ENCODE measurements at places on chromosomes 5 and 9.

GRCh38 chr9:133733796-133734533 lies 4.2 kb downstream of the SARDH start:
- no peak for DNase-seq

- DNase-seq: no peak
These were observed 148.8 kb upstream of the TNPO1 start for GRCh38 chr5:72667708-72668107.

DNA sequence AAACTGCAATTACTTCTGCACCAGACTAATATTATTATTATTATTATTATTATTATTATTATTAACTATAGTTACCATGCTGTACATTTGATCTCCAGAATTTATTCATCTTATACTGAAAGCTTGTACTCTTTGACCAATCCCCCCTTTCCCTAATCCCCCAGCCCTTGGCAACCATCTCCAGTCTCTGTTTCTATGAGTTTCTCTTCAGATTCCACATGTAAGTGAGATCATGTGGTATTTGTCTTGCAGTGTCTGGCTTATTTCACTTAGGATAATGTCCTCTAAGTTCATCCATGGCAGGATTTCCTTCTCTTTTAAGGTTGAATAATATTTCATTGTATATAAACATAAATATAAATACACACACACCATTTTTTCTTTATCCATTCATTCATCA lies 287.0 kb upstream of the DAB2 start:
- no peak for DNase-seq

DNA sequence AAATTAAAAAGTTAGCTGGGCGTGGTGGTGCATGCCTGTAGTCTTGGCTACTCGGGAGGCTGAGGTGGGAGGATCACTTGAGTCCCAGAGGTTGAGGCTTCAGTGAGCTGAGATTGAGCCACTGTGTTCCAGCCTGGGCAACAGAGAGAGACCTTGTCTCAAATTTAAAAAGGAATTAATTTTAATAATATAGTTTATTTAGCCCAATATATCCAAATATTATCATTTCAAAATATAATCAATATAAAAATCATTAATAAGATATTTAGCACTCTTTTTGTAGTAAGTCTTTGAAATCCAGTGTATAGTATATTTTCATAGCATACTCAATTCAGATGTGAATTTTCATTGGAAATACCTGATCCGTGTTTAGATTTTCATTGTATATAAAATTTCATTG lies 43.2 kb upstream of the ORM1 start:
- no peak for DNase-seq

GRCh38 chr9:8713149-8713810 lies 913.7 kb upstream of the DMAC1 start:
- DNase-seq: no peak

GRCh38 chr9:76962732-76963131 lies 56.7 kb upstream of the FOXB2 start:
- no peak for DNase-seq

GRCh38 chr9:81902626-81903025 lies 25.6 kb upstream of the SPATA31D4 start:
- DNase-seq: no peak

- DNase-seq: no peak
These were observed 139.2 kb upstream of the SLC30A5 start for GRCh38 chr5:68954618-68954910.

DNA sequence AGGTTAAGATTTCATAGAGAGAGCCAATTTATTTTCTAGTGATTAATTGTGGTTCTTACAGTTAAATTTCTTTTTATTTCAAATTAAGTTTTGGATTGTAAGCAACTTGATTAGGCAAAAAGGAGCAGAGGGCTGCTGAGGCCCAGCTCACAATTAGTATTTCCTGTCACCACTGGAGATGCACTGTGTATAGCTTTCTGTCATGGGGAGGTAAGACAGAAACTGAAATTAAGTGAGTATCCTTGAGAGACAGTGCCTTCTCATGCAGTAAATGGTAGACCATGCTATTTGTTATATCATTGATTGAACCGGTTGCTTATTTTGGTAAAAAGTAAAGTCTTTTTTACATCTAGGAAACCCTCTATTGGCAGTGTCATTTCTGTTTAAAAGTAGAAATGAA lies 190.7 kb downstream of the CCDC171 start:
- DNase-seq: no peak

- no peak for DNase-seq
These were observed 152.5 kb downstream of the EFNA5 start for GRCh38 chr5:107518190-107518589.

GRCh38 chr5:170475294-170476000 lies 28.4 kb upstream of the KCNIP1 start:
- no peak for DNase-seq

- DNase-seq: no peak
These were observed 47.7 kb downstream of the CAMK4 start for GRCh38 chr5:111271885-111272284.

GRCh38 chr9:77769246-77769645 lies 121.1 kb upstream of the GNA14 start:
- no peak for DNase-seq

GRCh38 chr9:20604562-20604961 lies 17.7 kb downstream of the MLLT3 start:
- no peak for DNase-seq

GRCh38 chr5:60439552-60439951 lies 260.4 kb downstream of the DEPDC1B start:
- DNase-seq: no peak

DNA sequence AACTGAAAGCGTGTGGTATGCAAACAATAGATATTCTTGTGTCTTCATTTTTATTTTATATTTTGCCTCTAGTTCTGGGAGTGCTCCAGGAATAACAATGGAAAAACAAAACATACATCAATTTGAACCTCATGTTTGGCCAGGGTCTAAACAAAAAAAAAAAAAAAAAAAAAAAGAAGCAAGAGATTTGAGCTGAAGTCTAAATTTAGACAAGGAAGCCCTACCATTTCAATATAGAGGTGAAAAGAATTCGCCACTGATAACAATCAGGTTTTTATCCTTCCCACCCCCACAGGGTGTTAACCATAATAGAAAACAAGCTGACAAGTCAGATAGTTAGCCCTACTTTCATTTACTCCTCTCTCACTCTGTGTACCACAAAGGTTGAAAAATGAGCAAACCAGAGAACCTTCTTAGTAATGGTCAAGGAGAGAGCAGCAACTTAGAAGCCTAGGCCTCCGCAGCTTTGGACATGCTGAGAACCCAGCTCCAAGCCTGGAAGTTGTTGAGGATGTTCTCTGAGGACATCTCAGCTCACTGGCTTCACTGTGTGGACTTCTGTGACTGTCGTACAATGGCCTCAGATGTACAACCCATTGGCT lies 118.2 kb upstream of the HMHB1 start:
- DNase-seq: no peak

DNA sequence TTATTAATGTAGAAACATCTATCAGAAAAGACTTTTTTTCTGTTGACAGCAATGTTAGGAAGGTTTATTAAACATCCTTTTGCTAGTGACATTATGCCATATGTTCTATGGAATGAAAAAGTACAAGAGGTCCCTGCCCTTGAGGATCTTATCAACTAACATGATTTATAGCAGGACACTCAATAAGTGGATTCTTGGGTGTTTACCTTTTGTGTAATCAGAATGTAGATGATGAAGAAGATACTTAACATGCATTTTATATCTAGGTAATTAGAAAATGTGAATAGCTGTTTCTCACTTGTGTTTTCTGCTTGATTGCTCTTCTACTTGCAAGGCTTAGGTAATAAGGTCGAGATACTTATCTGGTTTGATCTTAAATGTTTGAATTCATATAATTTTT lies 4.9 kb downstream of the HMGCR start:
- no peak for DNase-seq

DNA sequence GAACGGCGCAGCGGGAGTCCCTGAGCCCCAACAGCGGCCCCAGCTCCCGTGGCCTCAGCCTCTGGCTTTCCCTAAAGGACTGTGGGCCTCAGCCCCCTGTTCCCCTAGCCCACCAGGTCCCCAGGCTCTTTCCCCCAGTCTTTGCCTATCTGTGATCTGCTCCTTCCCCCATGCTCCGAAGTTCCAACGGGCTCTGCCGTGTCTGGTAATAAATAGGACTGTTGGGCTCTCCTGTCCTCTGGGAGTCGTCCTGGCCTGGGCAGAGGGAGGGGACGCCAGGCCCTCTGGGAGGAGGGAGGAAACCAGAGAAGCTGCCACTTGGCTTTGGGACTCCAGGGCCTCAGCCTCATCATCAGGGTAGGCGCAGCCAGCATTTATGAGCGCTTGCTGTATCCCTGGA lies 28.1 kb downstream of the ADGRD2 start:
- no peak for DNase-seq

DNA sequence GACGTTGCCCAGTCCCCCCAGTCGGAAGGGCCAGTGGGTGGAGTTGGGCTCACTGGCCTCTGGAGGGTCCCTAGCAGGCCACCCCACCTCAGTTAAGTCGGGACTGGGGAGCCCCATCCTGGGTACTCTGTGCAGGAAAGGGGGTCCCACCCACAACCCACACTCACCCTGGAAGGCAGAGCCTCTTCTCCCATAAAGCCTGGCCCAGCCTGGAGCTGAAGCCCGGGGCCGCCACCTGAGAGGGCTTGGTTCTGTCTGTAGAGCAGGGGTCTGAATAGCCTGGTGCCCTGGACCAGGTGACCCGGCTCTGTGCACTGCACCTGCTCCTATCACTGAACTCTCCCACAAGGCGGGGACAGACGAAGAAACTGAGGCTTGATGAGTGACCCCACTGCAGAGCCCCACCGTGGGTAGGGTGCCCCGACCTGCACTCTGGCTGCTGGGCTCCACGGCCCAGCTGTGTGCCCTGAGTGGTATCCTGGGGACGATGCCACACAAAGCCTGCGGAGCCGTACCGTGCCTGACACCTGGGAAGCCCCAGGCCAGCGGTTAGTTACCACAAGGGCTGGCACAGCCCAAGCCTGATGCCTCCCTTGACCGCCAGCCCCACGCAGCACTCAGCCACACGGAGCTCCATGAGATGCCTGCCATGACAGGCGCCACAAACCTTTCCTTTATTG lies 7.3 kb downstream of the PTGES2 start:
- DNase-seq: no peak

GRCh38 chr5:64213011-64213410 lies 47.4 kb downstream of the RNF180 start:
- no peak for DNase-seq

DNA sequence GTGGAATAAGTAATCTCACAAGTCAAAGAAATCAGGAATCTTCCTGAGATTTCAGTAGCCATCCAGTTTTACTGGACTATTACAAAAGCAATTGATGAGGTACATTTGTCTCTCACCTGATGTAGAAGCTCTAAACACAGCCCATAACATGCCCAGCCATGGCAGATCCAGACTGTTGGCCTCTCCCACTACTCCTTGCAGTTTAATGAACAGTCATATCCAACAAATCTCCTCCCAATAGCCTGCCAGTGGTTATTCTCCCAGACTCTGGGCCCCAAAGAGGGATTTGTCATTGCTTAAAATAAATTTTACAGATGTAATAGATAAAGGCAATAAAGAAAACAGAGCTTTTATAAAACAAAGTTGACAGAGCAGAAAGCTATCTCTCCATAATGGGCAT lies 80.8 kb downstream of the ZNF608 start:
- no peak for DNase-seq

DNA sequence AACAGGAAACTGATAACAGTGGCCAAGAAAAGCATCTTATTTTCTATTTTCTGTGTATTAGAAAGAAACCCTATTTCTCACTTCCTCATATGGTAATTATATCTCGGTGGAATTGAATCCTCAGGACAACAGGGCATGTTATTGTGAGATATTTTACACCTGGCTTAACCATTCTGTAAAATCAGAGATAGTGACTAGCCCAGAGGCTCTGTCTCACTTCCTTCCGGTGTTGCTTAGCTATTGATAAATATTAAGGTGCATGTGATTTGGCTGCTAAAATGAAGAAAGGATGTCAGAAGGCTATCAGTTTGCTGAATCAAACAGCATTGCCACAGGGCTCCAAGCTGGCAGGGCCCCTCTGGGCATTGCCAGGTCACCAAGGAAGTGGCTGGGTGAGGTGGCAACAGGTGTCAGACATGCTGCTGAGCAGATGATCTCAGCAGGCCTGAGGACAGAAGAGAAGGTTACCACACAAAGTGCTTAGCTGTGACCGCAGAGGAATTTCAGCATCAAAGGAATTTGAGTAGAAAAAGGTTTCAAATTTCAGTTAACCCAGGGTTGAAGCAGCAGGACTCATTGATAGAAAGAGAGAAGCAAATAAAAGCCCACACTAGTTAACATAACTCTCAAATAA lies 330.7 kb downstream of the PDE4D start:
- DNase-seq: peak; percentile 15

- no peak for DNase-seq
These were observed 1107.8 kb upstream of the SEMA6A start for GRCh38 chr5:117682416-117682815.

GRCh38 chr5:156329171-156329611 lies 2.2 kb downstream of the SGCD start:
- DNase-seq: no peak

DNA sequence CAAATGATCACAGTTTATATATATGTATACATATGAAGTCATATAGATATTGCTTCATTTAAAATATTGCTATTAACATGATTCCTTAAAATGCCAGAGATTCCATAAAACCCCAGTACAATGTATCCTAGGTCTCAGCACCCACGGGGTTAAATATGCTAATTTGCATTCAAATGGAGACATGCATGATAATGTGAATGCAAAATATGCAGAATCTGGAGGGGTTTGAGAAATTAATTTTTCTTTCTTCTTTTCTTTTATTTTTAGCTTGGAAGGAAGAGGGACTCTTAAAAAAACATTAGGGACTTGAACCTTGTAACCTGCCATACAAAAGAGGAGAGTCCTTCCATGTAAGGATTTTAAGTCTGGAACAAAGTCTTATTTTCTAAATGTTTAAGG lies 211.9 kb downstream of the MEF2C start:
- no peak for DNase-seq

- peak; percentile 11 for DNase-seq
These were observed 80.1 kb upstream of the DMAC1 start for GRCh38 chr9:7879551-7880245.

- DNase-seq: no peak
These were observed 57.9 kb upstream of the IER5L start for GRCh38 chr9:129235931-129236331.

- no peak for DNase-seq
These were observed 107.0 kb upstream of the NUDT12 start for GRCh38 chr5:103669615-103670014.

DNA sequence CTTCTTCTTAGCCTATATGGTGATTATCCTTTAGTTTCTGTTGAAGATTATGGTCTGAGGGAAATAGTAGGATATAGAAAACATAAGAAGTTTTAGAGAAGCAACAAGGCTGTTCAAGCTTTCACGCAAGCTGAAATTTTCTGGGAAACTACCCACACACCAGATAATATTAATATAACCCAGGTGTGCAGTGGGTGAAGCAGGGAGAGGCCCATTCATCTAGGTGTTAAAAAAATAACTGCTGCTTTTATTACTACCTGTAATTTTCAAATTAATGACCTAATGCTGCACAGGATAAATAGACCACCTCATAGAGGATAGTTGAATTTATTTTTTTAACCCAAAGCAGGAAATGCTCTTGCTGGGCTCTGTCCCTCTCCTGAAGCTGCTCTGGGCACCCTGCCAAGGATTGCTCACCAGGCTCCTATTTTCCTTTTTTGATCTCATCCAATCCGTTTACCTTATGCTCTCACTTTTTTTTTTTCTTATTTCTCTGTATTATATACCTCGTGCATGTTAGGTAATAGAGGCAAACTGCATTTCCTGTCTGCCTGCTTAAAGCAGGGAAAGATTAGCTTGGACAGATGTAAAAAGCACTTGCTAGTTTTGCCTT lies 124.3 kb upstream of the SLC12A2 start:
- peak; percentile 21 for DNase-seq

Measured in H54 (cell line).